Activated CD8-positive, alpha-beta T cell treated with anti-CD3 and anti-CD28 coated beads for 36 hours (primary cell): ENCODE measurements at places on chromosomes 5 and 9.

GRCh38 chr9:4416467-4416866, 73.8 kb upstream of the SLC1A1 start:
- DNase-seq = no peak

GRCh38 chr5:149834246-149834855, 104.2 kb downstream of the PPARGC1B start:
- DNase-seq = peak; percentile 75

DNA sequence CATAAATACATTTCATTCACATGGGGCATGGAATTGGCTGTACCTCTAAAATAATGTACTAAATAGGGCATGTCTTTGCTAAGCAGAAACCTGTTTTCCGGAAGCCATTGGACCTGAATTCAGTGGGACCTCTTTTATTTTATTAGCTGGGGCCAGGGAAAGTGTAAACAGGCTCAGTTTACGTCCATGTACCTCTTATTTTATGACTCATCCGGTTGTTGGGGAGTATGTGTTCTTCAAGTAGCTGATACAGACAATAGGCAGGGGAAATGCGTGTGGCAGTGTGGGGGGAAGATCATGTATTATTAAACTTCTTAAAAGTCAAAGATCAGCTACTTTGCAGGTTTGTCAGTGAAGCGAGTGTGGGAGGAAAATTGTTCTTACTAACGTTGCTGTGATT, 1.4 kb upstream of the GDNF start:
- no peak for DNase-seq

DNA sequence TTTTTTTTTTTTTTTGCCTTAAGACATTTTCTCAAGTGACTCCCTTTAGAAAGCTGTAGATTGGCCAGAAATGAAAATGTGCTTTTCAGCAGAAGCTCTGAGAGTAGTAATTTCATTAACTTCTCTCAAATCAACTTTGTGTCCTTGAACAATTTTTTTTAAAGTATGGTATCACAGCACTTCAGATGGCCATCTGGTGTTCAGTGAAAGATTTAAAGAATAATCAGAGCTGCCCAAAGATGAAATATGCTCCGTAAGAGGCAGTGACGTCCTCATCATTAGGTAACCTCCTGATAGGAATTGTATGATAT, 43.0 kb upstream of the PCAT7 start:
- DNase-seq = no peak

DNA sequence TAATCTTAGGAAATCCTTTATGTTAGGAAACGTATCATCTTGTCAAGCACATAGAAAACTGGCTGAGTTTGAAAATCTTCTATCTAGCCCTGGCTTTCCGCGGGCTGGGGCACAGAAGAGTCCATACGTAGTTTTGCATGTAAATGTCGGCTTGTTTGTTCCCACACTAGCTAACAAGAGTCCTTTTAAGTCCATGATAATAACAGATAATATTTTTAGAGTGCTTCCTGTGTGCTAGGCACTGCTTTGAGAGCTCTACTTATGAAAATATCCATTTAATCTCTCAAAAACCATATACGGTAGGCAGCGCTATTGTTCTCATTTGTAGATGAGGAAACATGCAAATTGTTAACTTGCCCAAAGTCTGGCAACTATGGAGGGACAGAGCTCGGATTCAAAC, 40.5 kb downstream of the FYB1 start:
- DNase-seq = peak; percentile 14

GRCh38 chr5:38433160-38433861, 123.1 kb downstream of the LIFR start:
- no peak for DNase-seq

DNA sequence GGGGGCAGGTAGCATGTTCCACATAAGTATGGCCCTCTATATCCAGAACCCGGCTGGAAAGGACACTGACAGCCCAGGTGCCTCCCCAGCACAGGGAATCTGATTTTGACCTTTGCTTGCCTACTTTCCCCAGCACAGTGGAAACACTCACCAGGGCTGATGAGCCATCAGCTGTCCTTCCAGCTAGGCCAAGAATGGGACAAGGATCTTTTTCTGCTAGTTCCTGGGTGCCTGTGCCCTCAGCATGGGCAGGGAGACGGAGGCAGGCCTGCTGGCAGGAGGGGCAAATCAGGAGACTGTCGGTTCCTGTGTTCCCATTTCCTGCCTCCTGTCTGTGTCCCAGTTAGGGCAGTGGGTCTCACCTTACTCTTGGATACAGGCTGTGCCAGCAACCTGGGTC, 1.1 kb downstream of the CYFIP2 start:
- no peak for DNase-seq

- no peak for DNase-seq
Measured at GRCh38 chr9:111438541-111439235, 45.5 kb downstream of the ECPAS start.

DNA sequence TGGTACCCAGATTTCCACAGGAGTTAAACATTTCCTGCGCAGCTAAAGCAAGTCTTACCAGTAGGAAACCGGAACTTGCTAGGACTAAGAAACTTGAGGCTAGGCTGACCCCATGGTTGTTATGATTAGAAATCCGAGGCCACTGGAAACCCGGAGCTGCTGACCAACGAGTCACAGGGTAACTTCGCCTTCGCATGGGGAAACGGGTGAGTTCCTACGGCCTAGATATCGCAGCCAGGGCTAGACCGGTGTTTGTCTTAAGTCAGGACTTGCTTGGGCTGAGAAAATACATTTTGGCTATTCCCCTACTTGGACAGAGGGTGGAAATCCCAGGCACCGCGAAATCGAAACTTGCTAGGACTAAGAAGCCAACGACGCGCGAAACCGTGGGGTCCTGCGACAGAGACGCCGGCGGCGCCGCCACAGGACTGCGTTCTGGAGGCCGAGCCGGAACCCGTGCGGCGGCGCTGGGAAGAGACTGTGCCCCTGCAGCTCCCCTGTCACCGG, 1.6 kb upstream of the ANXA2R start:
- no peak for DNase-seq

- DNase-seq = peak; percentile 22
Measured at GRCh38 chr9:20865347-20865746, 166.1 kb downstream of the HACD4 start.

DNA sequence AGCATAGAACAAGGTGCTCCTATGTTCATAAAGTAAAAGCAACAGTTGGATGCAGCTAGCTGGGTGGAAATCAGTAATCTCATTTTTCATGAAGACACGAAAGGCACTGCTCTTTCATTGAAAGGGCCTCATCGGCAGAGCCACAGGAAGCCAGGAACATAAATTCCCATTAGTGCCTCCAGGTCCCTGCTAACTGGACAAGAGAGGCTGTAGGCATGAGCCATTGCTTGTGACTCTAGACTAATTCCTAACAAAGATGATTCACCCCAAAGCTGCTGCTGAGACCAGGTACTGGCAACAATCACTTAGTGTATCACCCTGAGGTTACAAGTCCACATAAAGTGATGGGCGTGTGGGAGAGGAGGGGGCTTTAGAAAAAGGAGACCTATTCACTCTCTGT, 141.8 kb downstream of the BRINP1 start:
- no peak for DNase-seq

DNA sequence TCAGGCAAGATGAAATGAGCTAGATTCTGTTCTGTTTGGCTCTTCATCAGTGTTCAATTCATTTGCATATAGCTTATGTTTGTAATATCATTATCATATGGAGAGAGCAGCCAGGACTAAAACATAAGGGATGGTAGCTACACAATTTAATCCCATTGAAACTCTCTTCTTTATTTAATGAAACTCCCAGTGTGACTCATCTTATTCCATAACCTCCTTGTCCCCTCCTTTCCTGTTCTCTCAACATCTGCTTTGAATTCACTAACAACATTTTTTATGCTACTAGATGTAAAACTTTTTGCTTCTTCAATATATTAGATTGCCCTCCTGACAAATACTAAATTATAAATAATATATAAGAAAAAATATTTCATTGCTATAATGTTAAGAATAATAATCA, 1823.4 kb downstream of the MAT2B start:
- DNase-seq = no peak

DNA sequence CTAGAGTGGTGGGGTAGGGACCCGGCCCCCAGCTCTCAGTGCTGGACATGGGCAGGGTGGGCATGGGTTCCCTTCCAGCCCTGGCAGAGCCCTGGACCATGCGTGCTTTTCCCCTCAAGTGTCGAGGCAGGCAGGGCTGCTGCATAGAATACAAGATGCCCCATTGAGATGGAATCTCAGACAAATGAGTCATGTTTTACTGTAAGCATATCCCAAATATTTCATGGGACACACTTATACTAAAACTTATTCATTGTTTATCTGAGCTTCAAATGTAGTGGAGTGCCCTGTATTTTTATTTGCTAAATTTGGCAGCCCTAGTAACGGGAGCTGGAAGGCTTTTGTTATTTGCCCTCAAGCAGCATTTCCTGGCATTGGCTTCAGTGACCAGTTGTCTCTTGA, 3.2 kb upstream of the RNU6ATAC start:
- DNase-seq = no peak

- DNase-seq = peak; percentile 66
Measured at GRCh38 chr5:4879693-4880303, 260.3 kb upstream of the ADAMTS16 start.
